ENCODE measurements at places on chromosomes 3 and 15. TPM values are rescaled to one million over a fixed set of nuclear protein-coding genes. Genes with fewer than 3 reads are reported as not detected.

DNA sequence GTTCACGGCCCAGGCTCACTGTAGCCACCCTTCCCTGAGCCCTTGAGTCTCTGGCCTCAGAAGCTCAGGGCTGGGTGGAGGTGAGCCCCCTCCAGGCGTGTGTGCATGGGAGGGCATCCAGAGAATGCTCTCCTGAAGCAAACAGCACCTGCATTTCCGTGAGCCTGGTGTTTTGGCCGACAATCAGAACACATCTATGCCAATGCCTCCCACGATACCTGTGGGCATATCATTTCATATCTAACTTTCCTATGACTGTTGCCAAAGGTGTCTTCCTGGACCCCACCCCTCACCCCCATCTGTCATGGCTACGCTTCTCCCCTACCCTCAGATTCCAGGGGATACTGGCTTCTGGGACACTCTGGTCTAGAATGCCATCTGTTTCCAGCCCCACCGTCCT is 53.3 kb upstream of the RAB6B start:
- DNase-seq, result no peak

GRCh38 chr3:37107846-37108245 is 66.5 kb downstream of the LRRFIP2 start:
- DNase-seq, result no peak

The TTLL13 gene
- 0.09 TPM for total RNA-seq

DNA sequence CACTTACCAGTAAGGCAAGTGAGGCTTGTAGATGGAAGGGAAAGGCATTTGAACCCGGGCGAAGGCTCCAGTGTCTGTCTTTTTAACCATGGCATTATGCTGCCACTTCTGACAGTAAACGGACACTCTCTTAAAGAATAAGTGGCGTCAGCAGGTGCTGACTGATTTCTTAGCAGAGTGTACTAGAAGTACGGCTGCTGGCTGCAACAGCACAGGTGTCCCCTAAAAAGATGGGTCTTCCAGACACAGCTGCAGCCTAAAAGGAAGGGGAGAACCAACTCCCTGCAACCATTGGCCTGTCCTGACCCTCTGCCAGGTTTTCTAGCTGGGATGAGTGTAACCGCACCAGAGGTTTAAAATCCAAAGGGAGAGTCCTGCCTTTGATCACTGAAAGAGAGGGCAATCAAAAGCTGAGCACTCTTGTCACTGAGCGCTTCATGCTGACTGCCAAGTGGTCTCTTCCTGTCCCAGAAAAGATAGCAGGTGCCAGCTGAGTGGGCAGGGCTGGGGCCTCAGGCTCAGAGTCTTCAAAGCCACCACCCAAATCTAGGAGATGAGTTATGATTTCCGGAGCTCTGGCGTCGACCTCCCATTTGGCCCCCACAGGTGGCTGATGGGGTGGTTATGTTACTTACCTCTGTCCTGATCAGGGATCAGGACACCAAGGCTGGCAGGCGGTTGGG is 255.8 kb downstream of the SLCO3A1 start:
- no peak for DNase-seq

DNA sequence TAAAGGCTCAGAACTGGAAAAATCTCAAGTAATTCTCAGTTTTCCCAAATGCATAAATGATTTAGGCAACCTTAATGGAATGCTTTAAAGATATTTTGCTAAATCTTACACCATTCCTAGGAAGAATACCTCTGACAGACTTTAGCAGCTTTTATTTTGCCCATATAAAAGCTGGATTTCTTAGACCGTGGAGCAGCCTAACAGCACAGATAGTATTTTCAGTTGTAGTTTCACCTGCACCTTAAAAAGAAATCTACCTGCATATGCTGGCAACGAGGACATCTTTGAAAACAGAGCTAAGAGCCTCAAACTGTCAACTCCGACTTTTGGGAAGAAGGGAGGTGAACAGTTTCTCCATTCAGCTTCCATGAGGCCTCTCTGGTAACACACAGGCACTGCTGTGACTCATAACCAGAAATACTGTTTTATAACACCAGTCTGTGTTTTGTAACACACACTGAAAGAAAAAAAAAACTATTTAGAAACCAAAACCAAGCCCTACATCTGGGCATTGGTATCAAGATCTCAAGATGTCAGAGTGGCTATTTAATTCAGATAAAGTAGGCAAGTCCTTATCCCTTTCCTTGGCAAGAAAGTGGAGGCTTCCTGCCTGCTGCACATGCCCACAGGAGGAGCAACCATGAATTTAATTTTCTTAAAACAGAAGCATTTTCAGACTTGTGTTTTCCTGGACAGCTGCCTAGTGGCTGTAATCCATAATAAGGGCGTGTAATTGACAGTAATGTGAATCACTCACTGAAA is 181.5 kb upstream of the ICE2 start:
- DNase-seq, result peak; percentile 54

DNA sequence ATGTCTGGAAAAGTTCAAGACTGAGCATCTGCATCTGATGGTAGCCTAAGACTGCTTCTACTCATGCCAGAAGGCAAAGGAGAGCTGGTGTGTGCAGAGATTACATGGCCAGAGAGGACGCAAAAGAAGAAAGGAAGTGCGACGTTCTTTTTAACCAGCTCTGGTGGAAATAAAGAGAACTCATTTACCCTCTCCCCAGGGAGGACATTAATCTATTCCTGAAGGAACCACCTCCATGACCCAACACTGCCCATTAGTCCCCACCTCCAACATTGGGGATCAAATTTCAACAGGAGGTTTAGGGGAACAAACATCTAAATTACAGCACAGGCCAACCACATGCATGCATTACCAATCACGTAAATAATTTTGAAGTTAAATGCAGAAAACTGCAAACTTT is 1.5 kb upstream of the NCK1 start:
- DNase-seq, result no peak

The CELSR3 gene
- 0.17 TPM for total RNA-seq

DNA sequence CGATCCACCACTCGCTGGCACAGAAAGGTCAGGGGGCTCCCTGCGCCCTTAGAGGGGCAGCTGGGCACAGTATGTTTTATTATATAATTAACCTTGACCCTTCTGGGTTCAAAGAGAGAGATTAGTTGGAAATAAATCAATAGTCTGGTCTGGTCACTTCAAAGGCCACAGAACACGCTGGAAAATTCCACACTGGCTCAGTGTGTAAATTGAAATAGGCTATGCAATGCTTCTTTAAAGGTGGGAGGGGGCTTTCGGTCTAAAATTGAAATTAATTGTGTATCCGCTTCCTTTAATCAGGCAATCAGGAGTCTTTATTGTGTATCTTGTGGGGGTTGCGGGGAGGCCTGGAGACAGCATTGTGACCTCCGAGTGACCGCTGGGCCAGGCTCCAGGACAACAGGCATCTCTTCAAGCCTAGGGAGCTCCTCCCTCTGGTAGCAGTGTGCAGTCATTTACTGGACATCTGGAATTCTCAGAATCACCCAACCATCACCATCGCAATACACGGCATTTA is 8.0 kb downstream of the RNU5B-1 start:
- DNase-seq, result no peak

DNA sequence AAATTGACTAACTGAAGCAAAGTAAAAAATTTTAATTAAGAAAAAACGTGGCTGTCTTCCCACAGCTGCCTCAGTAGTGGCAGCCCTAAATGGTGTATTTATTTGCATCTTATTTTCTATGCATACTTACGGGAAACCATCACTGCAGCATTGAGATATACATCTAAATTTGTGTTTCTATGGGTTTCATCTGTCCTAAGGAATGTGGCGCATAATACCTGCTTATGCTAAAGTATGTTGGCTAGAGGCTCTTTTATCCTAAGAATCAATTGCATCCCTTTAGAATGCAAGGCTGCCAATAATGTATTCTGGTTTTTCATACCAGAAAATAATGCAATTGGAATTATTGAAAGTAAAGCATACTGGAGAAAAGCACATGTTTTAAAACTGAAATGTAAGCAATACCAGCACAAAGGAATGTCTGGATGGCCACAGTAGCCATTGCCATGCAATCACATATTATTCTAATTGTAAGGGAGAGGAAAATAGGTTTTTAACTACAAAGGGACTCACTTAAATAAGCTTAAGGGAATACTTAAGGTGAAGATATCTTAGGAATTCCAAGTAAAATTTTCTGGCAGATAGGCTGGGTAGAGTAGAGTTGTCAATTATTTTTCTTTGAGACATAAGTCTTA is 834.5 kb upstream of the NECTIN3 start:
- no peak for DNase-seq

GRCh38 chr3:40104441-40104840 is 205.1 kb upstream of the EIF1B start:
- DNase-seq, result peak; percentile 73

The DAPK2 gene
- total RNA-seq, result 6.5 TPM

DNA sequence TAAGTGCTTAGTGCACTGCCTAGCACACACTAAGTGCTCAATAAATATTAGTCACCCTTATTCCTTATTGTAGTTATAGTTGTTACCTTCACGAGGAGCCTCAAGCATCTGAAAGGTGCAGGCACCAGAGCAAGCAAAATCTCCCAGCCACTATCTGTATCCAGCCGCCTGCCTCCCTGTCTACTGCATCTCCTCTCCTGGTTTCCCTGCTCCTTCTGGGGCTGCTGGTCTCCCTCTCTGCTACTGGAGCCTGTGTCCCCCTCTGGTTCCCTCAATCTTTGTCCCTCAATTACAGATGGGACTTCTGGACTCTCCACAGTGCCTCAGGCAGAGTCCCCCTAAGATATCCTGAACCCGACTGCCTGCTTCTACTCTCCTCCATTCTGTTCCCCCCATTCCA is 18.8 kb downstream of the MYL3 start:
- no peak for DNase-seq

The CLDN11 gene
- 515 TPM for total RNA-seq

The BNC1 gene
- 0.85 TPM for total RNA-seq

The SI gene
- total RNA-seq, result not detected

GRCh38 chr3:14570864-14571263 is 30.7 kb upstream of the GRIP2 start:
- no peak for DNase-seq

The ZDHHC23 gene
- total RNA-seq, result 14.9 TPM

- DNase-seq, result no peak
Measured at GRCh38 chr15:39493424-39494067, 87.3 kb upstream of the THBS1 start.
